ENCODE measurements at places on chromosomes 4 and X.

DNA sequence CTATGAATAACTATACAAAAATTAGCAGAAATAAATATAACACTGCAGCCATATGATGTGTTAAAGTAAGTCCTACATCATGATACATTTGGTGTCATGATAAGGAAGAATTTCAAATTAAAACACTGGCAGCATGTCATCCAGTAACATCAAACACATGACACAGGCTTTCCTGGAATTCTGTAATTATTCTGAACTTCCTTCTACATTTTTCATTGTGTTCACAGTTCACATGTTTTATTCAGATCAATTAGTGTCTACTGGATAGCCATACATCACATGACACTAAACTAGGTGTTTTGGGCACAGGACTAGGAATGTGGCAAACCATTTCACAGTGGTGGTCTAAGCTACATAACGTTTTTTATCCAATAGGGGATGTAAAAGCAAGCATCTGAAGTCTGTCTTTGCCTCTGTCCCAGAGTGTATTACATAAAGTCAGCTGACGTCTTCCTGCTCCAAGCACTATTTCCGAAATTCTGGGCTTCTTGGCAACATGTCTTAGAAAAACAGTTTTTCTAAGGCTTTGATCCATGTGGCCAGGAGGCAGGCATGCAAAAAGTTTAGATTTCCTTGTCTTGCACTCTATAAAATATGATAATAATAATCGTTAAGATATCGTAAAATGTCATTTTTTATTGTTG, 707.9 kb downstream of the CENPC start:
- no peak for DNase-seq

- DNase-seq: no peak
Observed at GRCh38 chr4:77193511-77194102, 36.6 kb downstream of the CCNG2 start.

- peak; percentile 31 for DNase-seq
Observed at GRCh38 chr4:187141101-187141500, 417.4 kb upstream of the FAT1 start.

DNA sequence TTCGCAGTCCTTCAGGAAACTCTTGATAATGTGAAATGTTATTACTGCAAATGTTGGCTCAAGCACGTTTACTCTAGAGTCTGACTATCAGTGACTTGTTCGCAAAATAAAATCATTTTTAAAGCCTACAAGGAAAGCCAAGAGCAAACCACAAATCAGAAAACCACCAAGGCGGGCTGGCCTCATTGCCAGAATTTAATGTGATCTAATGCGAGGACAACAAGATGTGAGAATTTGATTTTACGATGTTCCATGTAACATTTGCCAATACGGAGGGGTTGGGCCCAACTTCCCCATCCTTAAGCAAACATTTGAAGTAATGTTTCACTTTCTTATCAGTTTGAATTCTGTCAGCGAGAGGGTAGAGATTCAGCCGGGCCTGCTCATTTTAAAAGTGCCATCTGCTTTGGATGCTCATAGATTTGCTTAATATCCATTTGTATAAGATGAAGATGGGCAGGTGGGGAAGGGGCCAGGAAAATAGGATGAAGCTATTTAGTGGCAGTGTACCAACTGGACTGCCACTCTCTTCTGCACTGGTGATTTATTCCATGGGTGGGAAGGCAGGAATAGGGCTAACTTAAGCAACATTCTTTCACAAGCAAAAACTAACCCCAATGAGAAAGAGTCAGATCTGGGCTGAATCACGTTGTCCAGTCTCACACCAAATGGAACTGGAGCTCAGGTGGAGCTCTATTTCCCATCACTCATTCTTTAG, 225.3 kb downstream of the ANAPC10 start:
- DNase-seq: peak; percentile 8

GRCh38 chrX:31136144-31136611, 64.3 kb upstream of the FTHL17 start:
- no peak for DNase-seq

GRCh38 chrX:43493756-43494155, 162.3 kb upstream of the MAOA start:
- DNase-seq: no peak

DNA sequence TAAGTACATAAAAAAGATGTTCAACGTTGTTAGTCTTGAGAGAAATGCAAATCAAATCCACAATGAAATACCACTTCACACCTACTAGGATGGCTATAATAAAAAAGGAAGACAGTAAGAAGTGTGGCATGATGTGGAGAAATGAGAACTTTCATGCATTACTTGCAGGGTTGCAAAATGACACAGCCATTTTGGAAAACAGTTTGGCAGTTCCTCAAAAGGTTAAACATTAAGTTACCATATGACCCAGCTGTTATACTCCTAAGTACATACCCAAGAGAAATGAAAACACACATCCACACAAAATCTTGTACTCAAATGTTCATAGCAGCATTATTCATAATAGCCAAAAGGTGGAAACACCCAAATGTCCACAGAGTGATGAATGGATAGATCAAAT, 25.8 kb upstream of the LIMCH1 start:
- DNase-seq: no peak

DNA sequence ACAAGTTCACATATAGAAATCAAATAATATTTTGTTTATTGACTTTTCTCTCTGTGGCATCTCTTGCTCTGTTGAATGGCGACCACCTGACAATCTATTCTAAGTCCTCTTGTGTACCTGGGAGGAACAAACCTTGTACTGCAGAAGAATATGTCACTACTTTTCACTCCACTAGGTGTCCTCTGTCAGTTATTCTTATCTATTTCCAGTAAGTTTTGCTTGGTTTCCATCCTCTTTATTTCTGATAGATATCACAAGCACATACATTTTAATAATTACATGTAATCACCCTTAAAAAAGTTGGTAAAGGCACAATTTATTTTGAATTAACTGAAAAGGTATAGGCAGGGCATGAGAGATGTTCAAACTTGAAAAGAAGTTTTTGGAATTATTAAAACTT, 238.4 kb downstream of the SNCA start:
- no peak for DNase-seq

GRCh38 chrX:17591741-17592110, 145.6 kb upstream of the SCML1 start:
- peak; percentile 80 for DNase-seq

GRCh38 chr4:14631806-14632440, 370.4 kb upstream of the CPEB2 start:
- DNase-seq: no peak

DNA sequence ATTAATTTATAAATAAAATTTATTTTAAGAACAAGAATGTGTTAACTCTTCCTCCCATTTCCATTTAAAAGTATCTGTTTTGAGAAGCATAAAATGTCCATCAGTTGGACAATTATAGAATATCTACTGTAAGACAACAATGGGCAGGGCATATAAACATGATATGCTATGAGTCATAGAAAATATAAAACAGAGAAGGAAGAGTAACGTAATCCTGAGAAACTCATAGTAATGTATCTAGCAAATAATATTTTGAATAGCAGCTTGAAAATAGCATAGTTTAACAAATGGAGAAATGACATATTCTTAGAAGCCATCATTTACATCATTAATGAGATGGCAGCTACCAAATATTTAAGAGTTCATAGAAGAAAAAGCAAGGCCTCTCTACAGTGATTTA, 820.3 kb upstream of the PCDH10 start:
- no peak for DNase-seq

GRCh38 chr4:16757080-16757521, 141.3 kb downstream of the LDB2 start:
- DNase-seq: peak; percentile 74

DNA sequence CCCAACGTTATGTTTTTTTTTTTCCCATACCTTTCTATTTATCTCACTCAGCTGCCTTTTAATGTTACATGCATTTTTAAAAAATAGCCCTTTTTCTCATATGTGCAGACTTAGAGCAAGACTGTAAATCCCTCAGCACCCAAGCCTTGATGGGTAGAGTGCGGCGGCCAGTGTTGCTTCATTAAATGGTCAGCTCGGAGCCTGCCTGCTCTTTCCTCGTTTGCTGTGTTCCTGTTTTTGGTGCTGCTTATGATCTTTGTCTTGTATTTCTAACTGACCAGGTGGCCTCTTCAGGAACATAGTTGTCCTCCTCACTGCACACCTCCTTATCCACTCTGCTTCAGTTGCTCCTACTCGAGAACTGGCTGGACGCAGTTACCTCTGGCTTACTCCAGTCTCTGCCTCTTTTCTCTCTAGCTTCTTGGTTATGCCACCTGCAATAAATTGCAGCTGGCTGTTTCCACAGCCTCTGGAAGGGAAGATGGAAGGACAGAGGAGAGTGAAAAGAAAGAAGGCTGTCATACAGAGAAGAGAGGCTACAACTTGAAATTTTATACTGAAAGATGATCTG, 10.7 kb downstream of the RBPJ start:
- no peak for DNase-seq

DNA sequence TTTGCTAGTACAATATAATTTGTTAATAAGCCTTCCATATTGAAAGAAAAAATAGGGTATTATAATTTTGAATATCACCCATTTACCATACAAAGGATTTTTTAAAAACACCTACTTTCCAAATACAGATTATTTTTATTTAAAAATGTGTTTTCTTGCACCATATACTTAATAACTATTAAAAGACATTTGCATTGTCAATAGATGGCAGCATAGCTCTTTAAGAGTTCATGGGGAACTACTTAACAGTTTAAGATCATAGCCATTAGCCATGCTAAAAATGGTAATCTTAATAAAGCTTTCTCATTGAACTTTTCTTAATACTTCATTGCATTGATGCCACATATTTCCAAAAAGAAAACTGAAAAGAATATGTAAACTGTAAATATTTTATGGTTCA, 1995.9 kb downstream of the C4orf33 start:
- peak; percentile 39 for DNase-seq

DNA sequence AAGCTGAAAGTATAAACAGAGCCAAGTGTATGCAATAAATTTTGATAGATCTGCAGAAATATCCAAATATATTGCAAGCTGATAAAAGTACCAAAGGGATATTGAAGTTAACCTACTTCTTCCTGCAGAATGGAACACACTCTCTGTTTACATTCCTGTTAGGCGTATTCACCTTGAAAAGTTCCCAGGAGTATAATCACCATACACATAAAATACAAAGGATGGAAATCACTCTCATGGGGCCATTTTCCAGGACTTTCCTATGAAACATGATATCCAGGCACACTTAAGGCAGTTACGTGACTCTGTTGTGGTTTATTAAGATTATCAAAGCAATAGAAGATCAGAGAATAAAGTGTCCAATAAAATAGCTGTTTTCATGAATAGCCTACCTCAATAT, 1142.3 kb downstream of the NLGN4X start:
- DNase-seq: no peak

DNA sequence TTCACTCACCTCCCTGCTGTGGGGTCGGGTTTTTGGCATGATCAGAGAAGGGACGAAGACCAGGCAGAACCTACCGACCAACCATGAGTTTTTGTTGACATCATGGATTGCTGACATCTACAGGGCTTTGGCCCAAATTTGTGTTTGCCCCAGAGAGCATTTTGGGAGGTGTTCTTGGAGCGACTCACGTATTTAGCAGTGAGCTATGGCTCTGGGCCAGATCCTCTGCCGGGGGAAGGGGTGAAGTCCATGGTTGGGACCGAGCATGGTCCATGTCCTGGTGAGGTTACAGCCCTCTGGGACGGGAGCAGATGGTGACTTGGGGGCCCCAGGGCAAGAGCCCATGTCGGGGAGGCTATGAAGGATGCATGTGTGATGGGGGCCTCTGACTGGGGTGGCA, 17.4 kb downstream of the SORCS2 start:
- DNase-seq: no peak

DNA sequence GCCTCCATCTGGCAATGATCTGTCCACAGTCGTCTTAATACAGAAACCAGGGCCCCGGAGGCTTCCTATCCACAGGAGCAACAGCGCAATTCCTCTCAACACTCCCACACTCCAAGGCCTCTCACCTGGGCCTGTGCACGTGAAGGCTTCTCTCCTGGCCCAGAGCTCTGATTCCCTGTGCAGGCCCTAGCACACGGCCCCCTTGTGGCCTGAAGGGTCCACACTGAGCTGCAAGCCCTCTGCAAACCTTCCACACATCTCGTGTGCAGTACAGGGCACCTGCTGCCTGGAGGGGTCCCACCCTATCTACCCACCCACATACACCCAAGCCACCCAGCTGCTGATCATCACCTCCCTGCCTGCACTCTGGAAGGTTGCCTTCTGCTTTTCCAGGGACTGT, 150.1 kb upstream of the NUDT10 start:
- DNase-seq: no peak

DNA sequence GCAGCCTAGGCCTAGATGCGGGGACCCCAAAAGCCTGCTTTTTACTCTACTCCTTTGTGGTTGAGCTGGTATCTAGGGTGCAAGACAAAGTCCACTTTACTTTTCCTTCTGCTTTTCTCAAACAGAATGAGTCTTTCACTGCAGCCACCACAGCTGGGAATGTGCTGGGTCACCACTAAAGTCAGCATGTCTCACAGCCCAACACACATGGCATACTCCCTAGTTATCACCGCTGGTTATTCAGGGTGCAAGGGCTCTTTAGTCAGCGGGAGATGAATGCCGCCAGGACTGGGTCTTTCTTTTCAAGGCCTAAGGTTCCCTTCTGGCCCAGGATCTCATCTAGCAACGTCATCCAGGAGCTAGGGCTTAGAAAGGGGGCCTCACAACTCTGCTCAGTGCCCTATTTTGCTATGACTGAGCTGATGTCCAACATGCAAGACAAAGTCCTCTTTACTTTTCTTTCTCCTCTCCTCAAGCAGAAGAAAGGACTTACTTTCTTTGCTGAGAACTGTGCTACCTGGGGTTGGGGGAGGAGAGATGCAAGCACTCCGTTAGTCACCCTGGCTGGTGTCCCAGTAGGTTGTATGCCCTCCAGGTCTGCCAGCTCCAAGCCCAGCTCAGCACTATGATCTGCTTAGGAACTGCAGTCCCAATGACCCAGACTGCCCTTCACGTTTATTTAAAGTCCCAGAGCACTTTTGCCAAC, 22.9 kb upstream of the STPG2 start:
- DNase-seq: peak; percentile 12

GRCh38 chr4:13449590-13449989, 34.5 kb downstream of the RAB28 start:
- DNase-seq: no peak

DNA sequence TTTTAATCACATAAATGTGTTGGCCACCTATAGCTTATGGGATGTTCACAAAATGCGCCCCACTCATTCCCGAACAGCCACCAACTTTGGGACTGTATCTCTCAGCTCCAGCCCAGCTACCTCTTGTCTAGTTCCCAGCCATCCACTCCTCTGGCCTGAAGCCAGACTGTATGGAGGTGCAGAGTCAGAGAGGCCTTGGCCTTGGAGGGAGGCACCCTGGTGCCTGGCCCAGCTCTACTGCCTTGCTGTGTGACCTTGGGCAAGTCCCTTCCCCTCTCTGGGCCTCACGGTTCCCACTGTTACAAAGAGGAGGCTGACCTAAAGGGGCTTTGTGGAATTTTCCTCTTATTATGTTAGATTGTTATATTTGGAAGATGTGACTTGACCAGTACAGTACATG, 13.9 kb downstream of the MAMLD1 start:
- no peak for DNase-seq
